ENCODE measurements at places on chromosomes 3 and 15.

DNA sequence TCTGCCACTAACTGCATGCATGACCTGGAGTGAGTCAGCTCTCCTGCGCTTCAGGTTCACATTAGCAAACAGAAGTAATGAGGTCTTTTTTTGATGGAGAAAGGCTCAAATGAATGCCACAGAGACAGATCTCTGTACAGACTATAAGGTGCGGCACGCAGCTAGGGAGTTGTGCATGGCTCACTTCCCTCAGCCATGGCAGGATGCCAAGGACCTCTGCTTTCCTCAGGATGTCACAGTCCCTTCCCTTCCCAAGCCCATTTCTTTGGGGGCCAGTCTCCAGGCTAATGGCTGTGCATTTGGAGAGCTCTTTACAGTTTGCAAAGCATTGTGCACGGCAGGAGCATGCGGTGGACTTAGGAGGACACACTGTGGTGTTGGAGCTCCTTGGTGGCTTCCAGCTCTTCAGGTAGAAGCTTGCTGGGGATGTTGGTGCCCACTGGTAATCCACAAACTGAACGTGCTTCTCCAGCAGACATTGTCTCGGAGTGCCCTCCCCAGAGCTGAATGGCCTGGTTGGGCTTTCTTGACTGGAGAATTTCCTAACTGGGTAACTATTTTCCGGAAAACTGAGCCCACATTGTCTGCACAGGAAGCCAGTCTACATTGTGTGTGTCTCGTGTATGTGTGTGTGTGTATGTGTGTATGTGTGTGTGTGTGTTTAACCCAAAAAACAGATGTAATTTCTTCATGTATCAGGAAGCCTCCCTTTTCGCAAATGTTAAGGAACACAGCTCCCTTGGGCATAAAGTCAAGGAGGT lies 172.5 kb upstream of the TLE3 start:
- no peak for DNase-seq

DNA sequence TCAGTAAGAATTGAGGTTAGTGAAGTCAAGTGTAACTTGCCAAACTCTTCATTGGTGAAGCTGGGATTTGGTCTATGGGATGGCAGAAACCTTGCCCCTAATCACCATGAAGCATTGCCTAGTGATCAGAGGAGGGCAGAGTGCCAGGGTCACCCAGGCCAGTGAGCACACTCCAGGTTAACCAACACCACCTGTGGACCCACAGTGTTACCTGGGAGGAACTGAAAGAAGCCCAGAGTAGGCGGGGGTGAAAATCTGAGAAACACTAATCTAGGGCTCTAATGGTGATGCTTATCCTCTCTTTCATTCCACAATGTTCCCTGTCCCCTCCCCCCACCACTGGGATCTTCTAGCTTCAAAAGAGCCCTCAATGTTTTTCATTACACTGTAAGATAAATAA lies 372.8 kb downstream of the CTNNB1 start:
- no peak for DNase-seq

DNA sequence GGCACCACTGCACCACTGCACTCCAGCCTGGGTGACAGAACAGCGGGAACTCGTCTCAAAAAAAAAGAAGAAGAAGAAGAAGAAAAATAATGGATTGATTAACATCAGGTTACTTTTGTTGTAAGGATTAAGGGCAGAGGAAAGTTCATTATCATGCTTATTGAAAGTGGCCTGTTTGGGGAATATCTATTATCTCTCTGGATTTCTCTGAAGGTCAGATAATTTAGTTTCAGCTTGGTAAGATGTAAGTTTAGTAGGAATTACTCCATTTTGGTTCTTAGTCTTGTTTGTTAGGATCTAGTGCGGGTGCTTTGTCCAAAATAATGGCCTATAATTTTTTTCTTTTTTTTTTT lies 2.5 kb upstream of the MTMR14 start:
- DNase-seq: no peak

GRCh38 chr3:196813903-196814302 lies 53.8 kb upstream of the SENP5 start:
- no peak for DNase-seq

GRCh38 chr3:178823150-178823549 lies 248.5 kb downstream of the ZMAT3 start:
- DNase-seq: no peak

DNA sequence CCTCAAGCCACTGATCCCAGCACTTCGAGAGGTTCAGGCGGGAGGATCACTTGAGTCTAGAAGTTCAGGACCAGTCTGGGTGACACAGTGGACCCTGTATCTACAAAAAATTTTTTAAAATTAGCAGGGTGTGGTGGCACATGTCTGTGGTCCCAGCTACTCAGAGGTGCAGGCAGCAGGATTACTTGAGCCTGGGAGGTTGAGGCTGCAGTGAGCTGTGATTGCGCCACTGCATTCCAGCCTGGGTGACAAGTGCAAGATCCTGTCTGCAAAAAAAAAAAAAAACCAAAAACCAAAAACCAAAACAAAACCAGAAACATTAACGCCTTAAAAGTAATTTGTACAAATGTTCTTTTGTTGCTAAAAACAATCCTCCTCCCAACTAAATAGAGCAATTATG lies 27.9 kb upstream of the SLC12A8 start:
- DNase-seq: no peak

GRCh38 chr3:52122491-52122890 lies 31.7 kb downstream of the POC1A start:
- no peak for DNase-seq

DNA sequence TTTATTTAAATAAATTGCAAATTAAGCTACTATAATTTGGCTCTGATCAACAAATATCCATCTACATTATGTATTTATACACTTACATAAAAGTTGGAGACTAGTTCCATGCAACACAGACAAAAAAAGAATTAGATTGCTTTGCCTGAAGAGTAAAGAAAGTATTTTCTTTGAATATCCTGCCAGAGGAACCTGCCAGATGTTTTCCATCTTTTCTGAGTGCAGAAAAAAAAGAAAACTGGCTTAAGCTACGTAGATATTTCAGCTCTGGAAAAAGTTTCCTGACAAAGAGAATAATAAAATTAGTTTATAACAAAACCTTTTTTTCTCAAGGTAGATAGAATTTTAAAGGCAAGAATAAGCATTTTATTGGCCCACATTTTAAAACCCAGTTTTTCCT lies 607.5 kb upstream of the NAALADL2 start:
- DNase-seq: no peak

- no peak for DNase-seq
Observed at GRCh38 chr15:74535388-74536084, 5.5 kb upstream of the ARID3B start.

- DNase-seq: no peak
Observed at GRCh38 chr3:124019291-124019690, 27.4 kb upstream of the ROPN1 start.

DNA sequence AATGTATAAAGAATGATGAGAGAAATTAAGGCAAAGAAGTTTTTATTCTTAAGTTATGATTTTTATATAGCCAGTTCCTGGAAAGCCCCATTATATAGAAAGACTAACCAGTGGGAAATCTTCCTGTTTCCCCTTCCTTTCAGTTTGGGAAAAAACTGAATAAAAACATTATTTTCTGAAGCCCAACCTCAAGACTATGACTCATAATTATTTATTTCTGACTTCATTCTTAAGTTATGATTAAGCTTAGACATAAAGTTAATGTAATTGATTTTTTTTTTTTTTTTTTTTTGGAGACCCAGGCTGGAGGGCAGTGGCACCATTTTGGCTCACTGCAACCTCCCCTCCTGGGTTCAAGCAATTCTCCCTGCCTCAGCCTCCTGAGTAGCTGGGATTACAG lies 55.8 kb downstream of the TRPC1 start:
- DNase-seq: no peak

- DNase-seq: no peak
Observed at GRCh38 chr3:50203113-50203808, 1.8 kb upstream of the SLC38A3 start.

DNA sequence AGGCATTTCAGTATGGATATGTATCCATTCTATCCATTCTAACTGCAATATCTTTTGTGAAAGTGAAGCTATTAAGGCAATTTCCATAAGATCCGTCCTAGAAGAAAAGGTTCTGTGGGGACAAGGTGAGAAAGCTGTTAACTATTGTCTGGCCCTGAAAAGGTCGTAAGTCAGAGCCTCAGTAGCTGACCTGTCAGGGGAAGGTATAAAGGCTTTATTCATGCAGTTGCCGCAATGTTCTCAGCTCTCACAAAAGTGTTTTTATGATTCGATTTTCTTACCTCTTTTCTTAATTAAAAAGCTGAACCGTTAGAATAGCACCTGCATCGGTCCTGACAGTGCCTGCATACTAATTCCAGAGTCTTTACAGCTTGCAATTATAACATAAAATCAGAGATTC lies 24.7 kb downstream of the ZIC4 start:
- DNase-seq: no peak

GRCh38 chr3:128617557-128618397 lies 32.8 kb downstream of the RPN1 start:
- peak; percentile 99 for DNase-seq

GRCh38 chr3:42850263-42850662 lies 25.4 kb downstream of the CYP8B1 start:
- DNase-seq: no peak

GRCh38 chr3:179108086-179108485 lies 36.5 kb upstream of the ZMAT3 start:
- DNase-seq: no peak

GRCh38 chr3:73504239-73504638 lies 120.5 kb downstream of the PDZRN3 start:
- no peak for DNase-seq

GRCh38 chr3:50572801-50573371 lies 3.6 kb downstream of the HEMK1 start:
- DNase-seq: no peak

GRCh38 chr3:42556089-42556632 lies 25.6 kb downstream of the SEC22C start:
- peak; percentile 78 for DNase-seq

DNA sequence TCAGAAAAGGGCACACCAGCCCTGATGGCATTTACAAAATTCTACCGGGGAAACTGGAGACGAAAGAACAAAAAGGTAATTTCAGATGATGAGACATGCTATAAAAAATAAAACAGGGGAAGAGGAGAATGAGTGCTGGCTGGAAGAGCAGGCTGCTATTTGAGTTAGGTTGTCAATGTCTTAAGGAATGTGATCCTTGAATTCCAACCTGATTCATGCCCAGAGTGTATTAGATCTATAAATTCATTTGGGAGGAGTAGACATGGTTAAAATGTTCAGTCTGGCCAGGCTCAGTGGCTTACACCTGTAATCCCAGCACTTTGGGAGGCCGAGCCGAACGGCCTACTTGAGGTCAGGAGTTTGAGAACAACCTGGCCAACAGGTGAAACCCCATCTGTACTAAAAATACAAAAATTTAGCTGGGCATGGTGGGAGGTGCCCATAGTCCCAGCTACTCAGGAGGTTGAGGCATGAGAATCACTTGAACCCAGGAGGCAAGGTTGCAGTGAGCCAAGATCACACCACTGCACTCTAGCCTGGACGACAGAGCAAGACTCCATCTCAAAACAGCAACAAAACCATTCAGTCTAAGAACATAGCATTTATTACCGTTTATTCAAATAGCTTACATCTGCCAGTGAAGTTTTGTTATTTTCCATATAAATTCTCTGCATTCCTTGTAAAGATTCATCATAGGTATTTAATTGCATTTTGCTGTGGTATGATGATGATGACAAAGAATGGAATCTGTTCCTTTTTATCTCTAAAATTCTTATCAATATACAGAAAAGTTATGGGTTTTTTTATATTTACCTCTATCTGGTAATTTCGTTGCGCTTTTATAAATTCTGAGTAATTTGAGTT lies 126.7 kb upstream of the NR2E3 start:
- DNase-seq: no peak

GRCh38 chr3:112813723-112814171 lies 32.9 kb downstream of the CD200R1L start:
- DNase-seq: peak; percentile 27

- no peak for DNase-seq
Observed at GRCh38 chr15:70998319-70998718, 105.7 kb downstream of the LRRC49 start.

Measured in CD4-positive, alpha-beta T cell treated with Interleukin-17A for 1 hour (primary cell).